ENCODE measurements at places on chromosomes 6 and 20.

- DNase-seq: no peak
These were observed 2.7 kb upstream of the C6orf62 start for GRCh38 chr6:24721461-24722215.

DNA sequence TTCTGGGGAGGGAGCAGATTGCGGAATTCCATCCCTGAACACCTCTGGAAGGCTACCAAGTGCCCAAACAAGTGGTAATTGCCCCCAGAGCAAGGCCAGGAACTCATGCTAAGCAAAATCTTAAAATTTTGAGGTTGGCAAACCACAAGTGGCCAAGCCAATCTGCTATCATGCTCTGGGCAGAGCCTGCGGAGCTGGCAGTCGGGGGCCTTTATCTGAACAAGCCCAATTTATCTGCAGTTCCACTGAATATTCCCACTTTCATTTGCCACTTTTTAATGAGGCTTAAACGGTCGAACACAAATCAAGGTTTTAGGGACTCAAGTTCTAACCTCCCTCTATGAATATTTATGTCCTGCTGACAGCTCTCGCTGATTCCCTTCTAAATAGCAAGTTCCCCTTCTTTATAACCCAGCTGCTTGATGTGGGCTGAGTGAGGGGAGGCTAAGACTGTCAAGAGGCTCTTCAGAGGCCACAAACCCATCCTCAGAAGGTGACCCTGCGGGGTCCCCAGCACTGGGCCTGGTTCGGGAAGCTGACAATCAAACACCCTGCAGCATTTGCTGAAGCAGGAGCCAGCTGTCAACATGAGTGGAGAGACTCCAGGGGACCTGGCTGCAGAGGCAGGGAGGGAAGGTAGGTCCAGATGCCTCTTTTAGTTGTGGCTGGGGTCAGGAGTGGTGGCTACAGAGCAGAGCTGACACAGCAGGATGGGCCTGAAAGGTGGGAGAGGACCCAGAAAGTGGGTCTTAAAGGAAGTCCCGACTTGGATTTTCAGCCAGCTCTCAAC, 11.9 kb downstream of the CCDC167 start:
- DNase-seq: no peak

GRCh38 chr6:33684983-33685382, 26.5 kb downstream of the UQCC2 start:
- no peak for DNase-seq

DNA sequence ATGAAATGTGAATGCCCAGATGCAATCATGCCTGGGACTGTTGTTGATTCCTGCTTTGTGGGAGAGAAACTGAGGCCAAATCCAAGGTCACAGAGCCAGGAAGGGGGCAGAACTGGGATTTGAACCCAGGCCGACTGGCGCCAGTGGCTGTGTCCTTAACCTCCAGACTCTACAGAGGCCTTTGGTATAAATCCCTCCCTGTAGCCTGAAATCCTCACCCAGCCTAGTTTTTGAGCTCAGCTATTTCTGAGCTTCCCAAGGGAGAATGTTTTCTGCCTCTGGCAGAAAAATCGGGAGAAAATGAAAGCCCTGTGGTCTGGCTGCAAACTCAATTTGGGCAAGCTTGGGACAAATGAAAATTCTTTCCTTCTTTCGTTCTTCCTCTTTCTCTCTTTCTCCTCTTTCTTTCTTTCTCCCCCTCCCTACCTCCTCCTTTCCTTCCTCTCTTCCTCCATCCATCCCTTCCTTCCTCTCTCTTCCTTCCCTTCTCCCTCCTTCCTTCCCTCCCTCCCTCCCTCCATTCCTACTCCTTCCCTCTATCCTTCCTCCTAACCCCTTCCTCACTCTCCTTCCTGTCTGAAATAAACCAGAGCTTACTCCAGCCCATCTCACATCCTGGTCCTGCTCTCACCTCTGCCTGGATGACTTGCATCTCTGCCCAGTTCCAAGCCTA, 34.9 kb downstream of the SNAI1 start:
- DNase-seq: no peak

DNA sequence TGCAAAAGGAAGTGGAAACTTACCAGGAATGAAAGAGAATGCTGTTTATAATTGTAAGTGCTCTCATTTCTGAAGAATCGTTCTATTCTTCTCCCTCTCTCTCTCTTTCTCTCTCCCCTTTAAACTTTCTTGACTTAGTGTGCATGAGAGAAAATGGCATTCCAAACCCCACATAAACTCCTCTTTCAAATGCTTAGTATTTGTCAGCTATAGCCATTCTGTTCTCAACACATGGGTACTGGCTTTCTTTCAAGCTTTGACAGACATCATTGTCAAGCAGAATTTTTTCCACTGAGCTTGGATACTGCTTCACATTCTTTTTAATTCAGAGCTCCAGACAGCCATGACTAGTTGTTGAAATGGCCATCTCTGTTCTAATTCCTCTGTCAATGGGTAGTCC, 51.1 kb upstream of the PREP start:
- DNase-seq: peak; percentile 95

GRCh38 chr6:7680393-7681075, 45.4 kb upstream of the BMP6 start:
- DNase-seq: no peak

- peak; percentile 48 for DNase-seq
These were observed 45.3 kb downstream of the IGF2R start for GRCh38 chr6:160013987-160014868.
